ENCODE measurements at places on chromosomes 12 and 14.

GRCh38 chr12:116698116-116698515 is 39.8 kb downstream of the SPRING1 start:
- no peak for DNase-seq

DNA sequence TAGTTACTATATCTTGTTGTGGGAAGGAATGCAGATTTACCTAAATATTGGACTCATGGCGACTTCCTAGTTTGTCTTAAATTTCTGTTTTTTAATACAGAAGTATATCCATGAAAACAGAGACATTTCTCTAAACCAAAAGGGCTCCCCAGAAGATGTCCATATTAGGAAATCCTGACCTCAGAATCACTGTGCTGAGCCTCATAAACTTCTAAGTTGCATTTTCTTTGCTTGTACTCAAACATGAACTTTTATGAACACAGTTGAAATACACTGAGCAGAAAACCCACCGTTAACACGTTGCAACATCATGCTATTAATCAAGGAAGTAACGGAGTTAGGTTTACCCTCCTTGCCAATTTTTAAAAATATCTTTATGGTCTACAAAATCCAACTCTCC is 42.9 kb upstream of the NR2C1 start:
- DNase-seq = no peak

DNA sequence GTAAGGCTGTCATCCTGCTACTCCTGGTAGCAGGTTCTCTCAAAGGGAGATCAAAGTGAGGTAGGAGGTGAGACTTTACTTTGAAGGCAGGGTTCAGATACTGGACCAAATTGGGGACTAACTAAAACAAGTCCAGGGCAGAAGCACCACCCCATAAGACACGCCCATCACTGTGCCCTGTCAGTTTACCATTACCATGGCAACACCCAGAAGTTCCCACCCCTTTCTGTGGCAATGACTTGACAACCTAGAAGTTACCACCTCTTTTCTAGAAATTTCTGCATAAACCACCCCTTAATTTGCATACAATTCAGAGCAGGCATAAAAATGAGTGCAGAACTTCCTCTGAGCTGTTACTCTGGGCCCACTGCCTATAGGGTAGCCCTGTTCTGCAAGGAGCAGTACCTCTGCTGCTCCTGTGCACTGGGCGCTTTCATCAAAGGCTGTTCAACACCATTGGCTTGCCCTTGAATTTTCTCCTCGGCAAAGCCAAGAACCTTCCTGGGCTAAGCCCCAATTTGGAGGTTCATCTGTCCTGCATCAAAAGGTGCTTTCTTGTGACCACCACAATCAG is 64.8 kb upstream of the MAX start:
- DNase-seq = no peak

DNA sequence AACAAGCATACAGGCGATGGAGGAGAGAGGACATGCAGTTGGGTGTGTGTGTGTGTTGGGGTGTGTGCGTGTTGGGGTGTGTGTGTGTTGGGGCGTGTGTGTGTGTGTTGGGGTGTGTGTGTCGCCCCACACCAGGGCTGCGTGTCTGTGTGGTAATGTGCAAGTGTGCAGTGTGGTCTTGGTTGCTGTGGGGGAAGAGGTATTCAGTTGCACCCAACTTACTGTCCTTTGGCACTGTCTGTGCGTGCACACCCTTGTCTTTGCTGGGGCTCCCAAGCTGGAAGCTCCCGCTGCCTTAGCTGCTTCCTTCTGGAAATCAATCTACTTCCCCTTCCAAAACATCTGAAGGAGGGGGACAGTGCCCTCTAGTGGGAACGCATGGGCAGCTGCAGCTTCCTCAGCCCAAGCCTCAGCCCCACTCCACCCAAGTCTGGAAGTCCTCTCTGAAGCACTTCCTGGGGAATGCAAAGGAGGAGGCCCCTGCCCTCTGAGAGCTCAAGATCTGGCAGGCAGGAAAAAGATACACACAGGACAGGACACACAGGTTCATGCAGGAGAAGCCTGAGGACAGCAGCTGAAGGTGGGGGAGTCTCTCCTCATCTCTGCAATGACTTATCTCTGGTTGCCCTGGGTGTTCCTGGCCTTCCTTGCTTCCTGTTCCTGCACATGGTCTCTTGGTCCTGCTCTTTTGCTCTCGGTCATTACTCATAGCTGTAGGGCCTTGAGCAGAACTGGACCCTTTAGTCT is 13.1 kb downstream of the ASIC1 start:
- no peak for DNase-seq

GRCh38 chr14:93742761-93743160 is 45.5 kb downstream of the PRIMA1 start:
- no peak for DNase-seq

DNA sequence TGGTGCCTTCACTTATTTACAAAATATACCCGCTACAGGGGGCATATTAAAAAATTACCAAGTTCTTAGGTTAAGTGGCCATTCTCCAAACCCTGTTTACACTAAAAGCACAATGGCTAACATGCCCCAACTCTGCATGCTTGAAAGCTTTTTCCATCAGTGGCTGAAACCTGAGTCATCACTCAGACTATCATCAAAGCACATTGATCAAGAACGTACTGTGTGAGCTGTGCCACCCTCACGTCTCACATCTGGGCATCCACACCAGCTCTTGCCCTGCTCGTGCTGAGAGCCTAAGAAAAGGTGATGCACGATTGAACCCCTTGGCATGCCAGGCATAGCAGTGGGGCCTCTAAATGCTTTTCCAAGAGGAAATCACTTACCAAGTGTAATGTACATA is 13.2 kb downstream of the AQP6 start:
- no peak for DNase-seq

DNA sequence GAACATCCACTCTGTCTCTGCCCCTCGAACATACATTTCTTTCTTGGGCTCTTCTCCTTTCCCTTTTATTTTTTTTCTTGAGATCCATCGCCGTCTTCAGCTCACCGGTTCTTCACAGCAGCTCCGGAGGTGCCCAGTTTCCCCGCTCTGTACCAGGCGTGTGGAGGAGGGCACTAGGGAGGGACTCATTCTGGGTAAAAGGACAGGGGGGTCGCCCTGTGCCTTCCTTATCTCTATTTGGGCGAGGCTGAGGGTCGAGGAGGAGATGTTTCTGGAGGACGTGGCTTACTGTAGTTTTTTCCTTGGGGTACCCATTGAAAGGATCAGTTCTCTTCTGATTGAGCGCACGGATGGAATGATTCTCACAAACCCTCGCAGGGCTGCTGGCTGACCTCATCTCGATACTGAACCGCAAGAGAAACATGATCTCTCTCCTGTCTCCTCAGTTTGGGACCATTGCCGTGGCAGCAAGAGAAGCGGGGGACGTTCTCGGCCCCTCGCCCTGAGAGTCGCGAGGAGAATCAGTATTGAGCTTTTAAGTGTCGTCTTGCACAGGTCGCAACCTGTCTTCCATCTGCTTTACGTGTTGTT is 386 bp downstream of the LIN52 start:
- no peak for DNase-seq
